Activated CD4-positive, alpha-beta memory T cell treated with anti-CD3 and anti-CD28 coated beads for 36 hours (primary cell): ENCODE measurements at places on chromosomes 11 and 22.

GRCh38 chr11:77690649-77691048 is 53.1 kb upstream of the CLNS1A start:
- DNase-seq = no peak

DNA sequence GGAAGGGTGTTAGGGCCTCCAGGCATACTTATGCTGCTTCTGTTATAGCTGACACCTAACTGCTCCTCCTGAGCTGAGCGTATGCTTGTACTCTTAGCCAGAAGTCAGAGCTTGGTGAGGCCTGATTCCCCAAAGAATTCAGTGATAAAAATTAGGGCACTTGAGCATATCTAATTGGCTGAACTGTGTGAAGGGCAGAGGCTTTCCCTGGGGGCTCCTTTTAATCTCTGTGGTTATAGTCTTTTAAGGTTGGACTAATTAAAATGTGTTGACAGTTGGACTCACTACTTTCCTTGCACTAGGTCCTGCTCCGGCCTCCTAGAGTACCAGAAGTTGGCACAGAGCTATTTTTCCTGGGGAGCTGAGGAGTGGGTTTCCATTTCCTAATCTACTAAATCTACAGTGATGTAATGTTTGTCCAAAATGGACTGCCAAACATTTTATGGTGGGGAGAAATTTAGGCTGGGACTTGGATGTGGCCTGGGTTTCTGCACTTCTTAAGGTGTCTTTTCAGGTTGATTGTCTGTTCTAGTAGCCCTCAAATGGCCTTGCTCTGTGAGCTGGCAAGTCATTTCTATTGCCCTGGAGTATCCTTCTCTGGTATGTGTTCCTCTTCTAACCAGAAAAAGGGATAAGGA is 18.4 kb downstream of the STIM1 start:
- no peak for DNase-seq

GRCh38 chr11:117671370-117671769 is 125.6 kb downstream of the DSCAML1 start:
- DNase-seq = no peak

DNA sequence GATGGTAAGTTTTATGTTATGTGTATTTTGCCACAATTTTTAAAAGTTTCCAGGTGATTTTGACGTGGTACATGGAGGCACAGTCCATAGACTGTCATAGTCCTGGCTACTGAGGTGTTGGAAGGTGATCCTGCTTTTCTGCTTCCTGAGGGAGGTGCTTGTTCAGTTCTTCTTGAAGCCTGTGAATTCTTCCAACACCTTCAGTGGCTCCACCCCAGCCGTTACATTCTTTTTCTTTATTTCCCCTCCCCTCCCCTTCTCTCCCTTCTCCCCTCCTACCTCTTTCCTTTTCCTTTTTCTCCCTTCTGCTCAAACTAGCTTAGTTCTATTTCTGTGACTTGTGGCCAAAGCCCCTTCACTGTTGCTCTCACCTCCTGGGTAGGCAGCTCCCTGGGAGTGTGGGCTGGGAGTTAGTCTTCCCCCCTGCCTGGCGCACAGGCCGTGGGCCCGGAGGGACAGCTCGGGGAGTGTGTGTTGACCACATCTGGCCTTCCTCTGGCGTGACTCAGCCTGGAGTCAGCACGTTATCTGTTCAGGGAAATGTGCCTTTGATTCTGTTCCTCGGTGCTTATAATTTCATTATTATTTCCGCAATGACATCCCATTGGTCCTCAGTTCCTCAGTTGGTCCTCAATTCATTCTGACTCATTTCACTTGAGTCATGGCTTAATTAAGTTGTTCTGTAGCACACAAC is 566.2 kb downstream of the TBC1D22A start:
- DNase-seq = no peak
